ENCODE measurements at places on chromosomes 1 and 21.

DNA sequence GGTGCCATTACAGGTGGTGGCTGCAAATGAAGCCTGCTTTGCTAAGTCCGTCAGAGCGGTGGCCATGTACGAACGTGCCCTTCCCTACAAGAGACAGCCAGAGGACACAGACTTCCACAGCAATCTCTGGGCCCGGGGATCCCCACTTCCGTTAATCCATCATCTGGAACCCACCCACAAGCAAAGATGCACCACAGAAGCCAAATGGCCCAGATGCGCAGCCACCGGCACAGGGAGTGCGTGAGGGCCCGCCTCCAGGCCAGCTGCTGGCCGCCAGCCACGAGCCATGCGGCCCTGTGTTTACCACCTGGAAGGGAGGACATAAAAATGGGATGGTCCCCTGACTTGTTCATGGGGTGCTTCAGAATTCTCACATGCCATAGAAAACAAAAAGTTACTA, 22.1 kb downstream of the MRAP start:
- no peak for DNase-seq

GRCh38 chr1:222263791-222264190, 284.1 kb downstream of the HHIPL2 start:
- DNase-seq = no peak

DNA sequence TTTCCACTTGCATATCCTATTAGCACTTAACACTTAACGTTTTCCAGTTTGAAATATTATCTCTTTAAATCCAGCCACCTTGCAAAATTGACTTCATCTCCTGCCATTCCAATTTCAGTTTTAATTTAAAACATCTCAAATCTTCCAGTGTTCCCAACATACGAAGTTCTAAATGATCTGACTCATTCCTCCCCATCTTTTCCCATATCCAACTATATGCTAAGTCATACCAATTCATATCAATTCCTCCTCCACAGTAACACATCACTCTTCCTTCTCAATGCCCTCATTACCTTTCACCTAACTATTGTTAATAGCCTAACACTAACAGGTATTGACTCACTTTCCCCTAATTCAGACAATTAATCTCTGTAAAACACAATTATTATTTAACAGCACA, 2.8 kb downstream of the PSMA5 start:
- DNase-seq = no peak

- no peak for DNase-seq
Measured at GRCh38 chr1:96334236-96334557, 387.4 kb upstream of the PTBP2 start.

DNA sequence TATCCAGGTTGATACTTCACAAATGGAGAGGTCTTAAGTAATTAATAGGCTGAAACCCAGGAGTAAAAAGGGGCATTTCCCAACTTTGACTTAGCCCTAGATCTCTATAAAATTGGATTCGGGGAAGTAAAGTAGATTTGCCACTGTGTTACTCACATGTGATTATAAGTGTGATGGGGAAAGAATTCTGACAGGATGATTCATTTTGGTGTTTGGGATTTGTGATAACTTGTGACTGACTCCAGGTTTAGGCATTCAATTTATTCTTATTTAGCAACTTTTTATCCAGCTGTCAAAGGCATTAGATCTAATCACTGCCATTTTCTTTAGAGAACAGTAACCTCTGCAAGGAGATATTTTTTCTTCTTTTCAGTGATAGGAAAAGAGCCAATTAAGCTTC, 175.5 kb downstream of the ASTN1 start:
- DNase-seq = no peak

DNA sequence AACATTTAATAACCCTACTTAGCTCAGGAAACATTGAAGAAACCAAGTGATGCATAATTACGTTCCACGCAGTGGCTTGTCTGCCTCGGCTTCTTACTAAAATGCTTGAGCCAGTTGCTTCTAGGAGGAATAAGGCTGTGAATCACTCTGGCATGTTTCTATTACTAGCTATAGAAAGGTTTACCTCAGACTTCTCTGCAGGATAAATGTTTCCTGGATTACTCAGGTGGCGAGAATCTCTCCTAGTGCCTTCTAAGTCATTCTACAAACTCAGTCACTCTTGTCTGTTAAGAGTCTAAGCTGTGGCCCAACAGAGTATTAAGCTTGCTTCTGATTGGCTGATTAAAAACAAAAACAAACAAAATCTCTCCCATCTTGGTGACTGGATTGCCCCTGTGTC, 92.0 kb upstream of the RALGPS2 start:
- DNase-seq = no peak

- no peak for DNase-seq
Measured at GRCh38 chr1:186899577-186899976, 70.8 kb downstream of the PLA2G4A start.

GRCh38 chr1:228152097-228152917, 2.6 kb downstream of the GJC2 start:
- DNase-seq = no peak

Data from GOT3 (cell line).